ENCODE measurements at places on chromosomes 5 and 9. TPM values are rescaled to one million over a fixed set of nuclear protein-coding genes. Genes with fewer than 3 reads are reported as not detected.

SARDH gene
- total RNA-seq = 0.74 TPM

DBH gene
- 0.09 TPM for total RNA-seq

C6 gene
- 67.6 TPM for total RNA-seq

CXCL14 gene
- total RNA-seq = 2.0 TPM

FOXD4L5 gene
- not detected for total RNA-seq

EPB41L4A gene
- total RNA-seq = 16.3 TPM

ALDH1B1 gene
- total RNA-seq = 24.8 TPM

WWC1 gene
- total RNA-seq = 1.0 TPM

SLC4A9 gene
- not detected for total RNA-seq

ASTN2 gene
- 3.4 TPM for total RNA-seq

WNT8A gene
- total RNA-seq = not detected

LCN12 gene
- 4.2 TPM for total RNA-seq

PCDHB12 gene
- total RNA-seq = 1.2 TPM

NUTM2F gene
- not detected for total RNA-seq

LCN9 gene
- not detected for total RNA-seq

PDCD1LG2 gene
- 1.4 TPM for total RNA-seq
